SJCRH30 (cell line): ENCODE measurements at places on chromosomes 16 and 17.

GRCh38 chr17:44044071-44044470 is 22.4 kb downstream of the LSM12 start:
- DNase-seq, result no peak

DNA sequence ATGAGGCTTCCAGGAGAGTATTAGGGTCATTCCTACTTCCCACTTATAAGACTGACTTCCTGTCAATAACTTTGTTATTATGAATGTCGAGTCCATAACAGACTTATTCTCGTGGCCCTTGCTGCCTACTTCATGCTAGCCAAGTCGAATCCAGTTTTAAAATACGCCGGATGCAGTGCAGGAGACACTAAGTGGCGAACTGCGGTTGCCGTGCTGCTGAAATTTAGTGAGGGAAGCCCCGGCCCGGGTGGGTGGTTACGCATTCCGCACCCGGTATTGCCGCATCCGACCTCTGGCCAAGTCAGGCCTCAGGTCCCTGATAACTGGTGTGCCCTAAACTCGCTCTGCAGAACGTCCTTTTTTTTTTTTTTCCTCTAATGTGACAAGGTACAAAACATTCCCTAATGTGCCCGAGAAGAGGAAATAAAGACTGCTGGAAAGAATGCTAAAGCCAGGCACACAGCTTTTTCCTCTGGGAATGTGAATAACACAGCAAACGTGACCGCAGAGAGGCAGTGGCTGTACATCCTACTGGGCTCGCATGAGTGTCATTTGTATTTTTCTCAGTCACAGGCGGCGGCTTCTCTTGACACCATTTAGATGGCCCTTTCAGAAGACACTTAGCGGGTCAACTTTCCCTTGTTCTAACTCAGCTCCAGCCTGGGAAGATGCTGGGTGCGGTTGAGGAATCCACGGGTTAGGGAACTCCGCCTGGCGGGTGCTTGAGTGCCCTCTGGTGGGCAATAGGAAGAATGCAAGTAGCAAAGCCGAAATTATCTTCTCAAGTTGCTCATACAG is 7.1 kb upstream of the AKTIP start:
- peak; percentile 91 for DNase-seq

DNA sequence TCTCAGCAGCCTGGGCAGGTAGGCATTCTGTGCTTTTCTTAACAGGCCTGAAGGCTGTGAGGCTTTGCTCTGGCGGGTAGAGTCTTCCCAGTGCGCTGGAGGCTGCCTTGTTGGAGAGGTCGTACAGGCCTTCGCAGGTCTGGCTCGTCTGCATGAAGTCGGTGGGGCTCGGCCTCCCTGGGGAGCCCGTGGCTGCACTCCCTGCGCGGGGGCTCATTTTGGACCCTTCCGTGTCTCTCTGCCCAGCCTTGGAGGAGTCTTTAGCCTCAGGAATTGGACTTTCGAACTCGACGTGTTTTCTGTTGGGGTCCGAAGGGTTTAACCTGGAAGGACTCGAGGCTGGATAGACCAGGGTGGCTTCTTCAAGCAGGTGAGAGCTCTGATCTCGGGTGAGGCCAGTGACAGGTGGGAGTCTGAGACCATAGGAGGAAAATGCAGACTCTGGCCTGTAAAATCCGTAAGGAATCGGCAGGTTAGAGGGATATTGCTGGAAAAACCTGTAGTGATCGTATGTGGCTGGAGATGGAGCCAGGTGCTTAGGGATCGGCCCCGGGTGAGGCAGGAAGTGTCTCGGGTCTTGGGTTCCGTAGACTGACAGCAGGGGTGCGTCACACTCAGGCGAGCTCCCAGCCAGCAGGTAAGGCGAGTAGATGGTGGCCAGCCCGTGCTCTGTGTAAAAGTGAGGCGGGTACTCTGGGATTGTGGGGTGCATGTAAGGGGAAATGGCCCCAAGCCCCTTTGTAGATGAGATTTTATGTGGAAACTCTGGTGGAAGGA is 8.6 kb downstream of the ZNF750 start:
- DNase-seq, result no peak

DNA sequence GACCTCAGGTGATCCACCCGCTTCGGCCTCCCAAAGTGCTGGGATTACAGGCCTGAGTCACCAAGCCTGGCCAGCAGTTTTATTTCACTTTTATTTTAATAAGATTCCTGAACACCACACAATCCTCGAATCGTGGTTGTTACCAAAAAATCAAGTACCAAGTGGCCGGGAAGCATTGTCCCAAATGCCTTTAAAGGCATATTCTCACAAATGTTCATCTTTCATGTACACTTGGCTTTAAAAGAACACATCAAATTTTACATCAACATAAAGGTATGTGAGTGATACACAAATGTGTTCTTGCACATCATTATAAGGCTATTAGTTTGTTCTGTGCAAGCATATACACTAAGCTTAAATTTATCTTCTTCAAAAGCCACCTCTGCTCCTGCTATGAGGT is 8.1 kb upstream of the MYH11 start:
- no peak for DNase-seq

GRCh38 chr16:55116165-55116920 is 185.7 kb downstream of the IRX5 start:
- no peak for DNase-seq

- DNase-seq, result no peak
These were observed 11.6 kb upstream of the CACNG4 start for GRCh38 chr17:66952681-66953629.

- peak; percentile 86 for DNase-seq
These were observed 53.0 kb downstream of the GPRC5B start for GRCh38 chr16:19831678-19832077.

DNA sequence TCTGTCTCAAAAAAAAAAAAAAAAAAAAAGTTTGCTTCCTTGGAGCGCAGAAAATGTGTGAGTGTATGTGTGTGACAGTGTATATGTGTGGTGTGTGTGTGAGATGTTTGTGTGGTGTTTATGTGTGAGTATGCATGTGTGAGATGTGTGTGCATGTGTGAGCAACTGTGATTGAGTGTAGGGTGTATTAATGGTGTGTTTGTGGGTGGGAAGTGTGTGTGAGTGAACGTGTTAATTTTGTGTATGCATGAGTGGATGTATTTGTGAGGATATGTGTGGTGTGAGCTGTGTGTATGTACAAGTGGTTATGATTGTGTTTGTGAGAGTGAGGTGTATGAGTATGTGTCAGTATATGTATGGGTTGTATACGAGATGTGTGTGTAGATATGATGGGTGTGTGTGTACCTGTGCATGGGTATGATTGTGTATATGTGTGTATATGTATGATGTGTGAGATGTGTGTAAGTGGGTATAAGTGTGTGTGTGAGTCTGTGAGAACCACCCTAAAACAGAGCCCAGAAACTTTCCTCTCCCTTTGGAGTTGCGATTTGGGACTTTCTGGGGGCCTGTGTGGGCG is 22.5 kb upstream of the ETV4 start:
- DNase-seq, result no peak

GRCh38 chr17:4584101-4584916 is at the start of gene SMTNL2:
Gene SMTNL2 (plus strand): TSS chr17:4584529. CDS start chr17:4584606, 77 bp downstream.
- DNase-seq, result peak; percentile 24

- DNase-seq, result no peak
These were observed 14.6 kb downstream of the SPNS3 start for GRCh38 chr17:4448197-4448980.

DNA sequence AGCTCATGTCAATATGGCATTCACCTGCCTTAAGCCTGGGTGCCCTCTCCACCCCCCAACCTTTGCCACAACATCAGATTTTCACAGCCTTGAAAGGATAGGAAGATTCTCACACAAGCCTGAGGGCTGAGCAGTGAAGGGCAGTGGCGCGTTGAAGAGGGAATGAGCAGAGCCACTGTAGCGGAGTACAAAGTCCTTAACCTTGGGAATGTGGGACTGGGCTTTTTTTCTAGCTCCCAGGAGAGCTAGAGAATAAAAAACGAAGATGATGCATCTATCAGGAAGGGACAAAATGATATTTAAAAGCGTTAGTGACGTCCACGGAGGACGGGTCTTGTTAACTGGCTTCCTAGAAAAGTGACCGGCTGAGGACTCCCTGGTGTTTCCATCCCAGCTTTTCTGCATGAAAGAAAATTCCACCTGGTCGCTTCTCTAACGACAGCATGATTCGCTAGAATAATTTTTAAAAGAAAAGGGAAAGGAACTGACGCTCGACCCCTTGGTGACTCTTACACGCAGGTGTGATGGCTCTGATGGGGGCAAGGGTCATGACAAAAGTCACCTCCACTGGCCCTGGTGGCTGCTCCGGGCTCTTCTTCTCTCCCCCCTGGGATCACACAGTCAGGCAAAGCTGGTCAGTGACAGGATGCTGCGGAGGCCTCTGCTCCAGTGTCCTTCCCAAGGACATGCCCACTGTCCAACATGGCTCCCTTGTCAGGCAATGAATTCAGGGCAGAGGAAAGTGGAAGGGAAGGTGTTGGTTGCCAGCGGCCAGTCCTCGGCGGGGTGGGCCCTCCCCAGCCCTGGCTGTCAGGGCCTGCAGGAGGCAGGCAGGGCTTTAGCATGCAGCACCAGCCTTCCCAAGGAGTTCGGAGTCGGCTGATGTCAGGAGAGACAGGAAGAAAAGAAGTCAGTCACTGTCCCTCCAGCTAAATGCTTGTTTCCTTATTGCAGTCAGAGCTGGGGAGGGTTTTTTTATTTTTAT is 58.4 kb upstream of the IRX3 start:
- DNase-seq, result no peak

- DNase-seq, result peak; percentile 44
These were observed 1.5 kb upstream of the NTN3 start for GRCh38 chr16:2469399-2470233.

- no peak for DNase-seq
These were observed 352.1 kb upstream of the KIF2B start for GRCh38 chr17:53470626-53471025.
